ENCODE measurements at places on chromosomes 1 and 21. TPM values are rescaled to one million over a fixed set of nuclear protein-coding genes. Genes with fewer than 3 reads are reported as not detected.

DNA sequence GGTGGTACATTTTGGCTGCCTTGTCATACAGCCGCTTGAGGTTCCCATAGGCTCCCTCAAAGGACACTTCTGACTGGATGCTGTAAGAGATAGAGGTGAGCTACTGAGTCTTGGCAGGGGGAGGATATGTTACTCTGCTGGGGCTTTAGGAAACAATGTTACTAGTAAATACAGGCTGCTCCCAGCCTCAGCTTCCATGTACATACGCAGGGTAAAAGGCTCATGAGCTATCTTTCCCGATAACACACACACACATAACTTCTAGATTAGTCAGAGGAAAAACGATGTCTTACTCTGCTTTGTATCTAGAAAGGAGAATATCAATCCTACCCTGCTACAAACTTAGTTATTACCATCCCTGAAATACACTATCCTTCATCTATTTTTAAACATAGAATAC is 14.3 kb downstream of the SMG5 start:
- DNase-seq: no peak

DNA sequence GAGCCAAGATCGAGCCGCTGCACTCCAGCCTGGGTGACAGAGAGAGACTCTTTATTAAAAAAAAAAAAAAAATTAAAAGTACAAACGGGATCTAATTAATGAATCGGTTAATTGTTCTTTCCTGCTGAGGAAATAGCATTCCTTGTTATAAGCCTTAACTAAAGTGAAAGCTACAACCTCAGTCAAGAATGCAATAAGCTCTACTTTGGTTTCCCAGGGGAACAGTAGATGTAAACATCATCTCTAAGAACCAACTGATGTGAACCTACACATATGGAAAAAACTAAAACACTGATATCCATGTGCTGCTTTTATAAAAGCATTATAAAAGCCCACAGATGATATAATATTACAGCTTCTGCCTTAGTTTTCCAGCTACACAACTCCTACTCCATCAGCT is 41.9 kb downstream of the LPGAT1 start:
- no peak for DNase-seq

GRCh38 chr1:94793296-94793656 is 26.9 kb upstream of the SLC44A3 start:
- no peak for DNase-seq

GRCh38 chr1:221728037-221728505 is 13.8 kb downstream of the DUSP10 start:
- DNase-seq: no peak

- peak; percentile 21 for DNase-seq
These were observed 5.3 kb downstream of the UHMK1 start for GRCh38 chr1:162502928-162503327.

DNA sequence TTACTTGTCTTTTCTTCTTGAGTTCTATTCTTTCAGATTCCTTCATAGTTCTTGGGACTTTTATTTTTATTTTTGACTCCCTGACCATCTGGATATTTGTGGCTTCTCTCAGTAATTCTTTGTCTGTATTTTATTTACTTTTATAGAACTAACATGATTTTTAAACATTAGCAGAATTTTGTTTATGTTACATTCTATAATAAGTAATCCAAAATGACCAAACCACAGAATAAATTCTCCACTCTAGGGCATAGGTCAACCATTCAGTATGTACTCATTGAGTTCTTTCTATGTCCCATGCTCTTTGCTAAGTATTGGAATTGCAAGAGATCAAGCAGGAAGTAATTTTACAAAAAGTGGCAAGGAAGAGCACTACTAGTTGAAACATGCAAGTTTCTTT is 969.0 kb downstream of the TTLL7 start:
- peak; percentile 74 for DNase-seq

- no peak for DNase-seq
These were observed 22.8 kb downstream of the A3GALT2 start for GRCh38 chr1:33297911-33298622.

DNA sequence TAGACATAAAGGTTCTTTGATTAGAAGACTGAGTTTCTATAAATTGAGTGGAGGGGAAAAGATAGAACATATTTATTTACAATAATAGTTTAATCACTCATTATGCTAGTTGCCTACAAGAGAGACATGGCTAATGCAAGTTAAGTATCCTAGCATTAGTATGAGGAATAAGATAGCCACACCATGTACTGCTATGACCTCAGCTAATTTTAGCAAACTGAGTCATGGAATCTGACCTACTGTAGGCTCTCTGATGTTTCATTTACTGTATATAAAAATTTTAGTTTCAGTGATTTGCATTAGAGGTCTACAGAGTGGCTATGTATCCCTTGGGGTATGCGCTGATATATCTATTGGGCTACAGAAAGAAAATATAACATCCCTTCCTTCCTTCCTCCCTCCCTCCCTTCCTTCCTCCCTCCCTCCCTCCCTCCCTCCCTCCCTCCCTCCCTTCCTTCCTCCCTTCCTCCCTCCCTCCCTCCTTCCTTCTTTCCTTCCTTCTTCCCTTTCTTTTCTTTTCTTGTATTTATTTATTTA is 5.8 kb downstream of the AGL start:
- peak; percentile 21 for DNase-seq

- DNase-seq: no peak
These were observed 796.2 kb downstream of the PLA2G4A start for GRCh38 chr1:187624812-187625545.

TOR1AIP2 gene
- total RNA-seq: 70.5 TPM

WASF2 gene
- 26.2 TPM for total RNA-seq

- DNase-seq: peak; percentile 87
These were observed 25.0 kb downstream of the CRYAA start for GRCh38 chr21:43193651-43194302.

MAP3K7CL gene
- 10.7 TPM for total RNA-seq

DNA sequence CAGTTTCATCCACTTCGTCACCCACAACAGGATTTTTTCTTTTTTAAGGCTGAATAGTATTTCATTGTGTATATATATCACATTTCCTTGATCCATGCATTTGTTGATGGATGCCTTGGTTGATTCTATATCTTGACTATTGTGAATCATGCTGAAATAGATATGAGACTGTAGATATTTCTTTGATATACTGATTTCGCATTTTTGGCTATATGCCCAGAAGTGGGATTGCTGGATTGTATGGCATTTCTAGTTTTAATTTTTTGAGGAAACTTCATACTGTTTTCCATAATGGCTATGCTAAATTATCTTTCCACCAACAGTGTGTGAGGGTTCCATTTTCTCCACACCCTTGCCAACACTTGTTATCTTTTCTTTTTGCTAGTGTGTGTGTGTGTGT is 5.0 kb downstream of the GUCA2B start:
- no peak for DNase-seq

- DNase-seq: peak; percentile 88
These were observed 74.3 kb upstream of the CAPZB start for GRCh38 chr1:19559641-19560040.

GRCh38 chr1:80639777-80640533 is 1160.8 kb upstream of the ADGRL2 start:
- no peak for DNase-seq

GRCh38 chr1:100971021-100971420 is 54.6 kb downstream of the DPH5 start:
- no peak for DNase-seq

VPS13D gene
- 22.7 TPM for total RNA-seq

DNA sequence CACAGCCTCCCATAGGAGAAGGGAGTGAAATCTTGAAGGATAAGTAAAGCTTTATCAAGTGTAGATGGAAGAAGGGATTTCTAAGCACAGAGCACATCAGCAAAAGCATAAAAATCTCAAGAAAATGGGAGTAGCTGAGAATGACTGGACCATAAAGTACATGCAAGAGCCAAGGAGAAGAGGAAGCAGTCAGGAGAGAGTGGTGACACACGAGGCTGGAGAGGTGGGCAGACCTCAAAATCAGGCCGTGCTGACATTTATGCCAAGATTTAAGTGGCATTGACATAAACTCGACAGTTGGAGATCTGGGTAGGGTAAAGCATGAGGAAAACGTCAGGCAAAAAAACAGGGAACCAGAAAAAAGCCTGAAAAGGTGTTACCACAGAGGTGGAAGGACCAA is 62.3 kb downstream of the GFI1 start:
- no peak for DNase-seq

GRCh38 chr21:14677013-14677412 is 130.9 kb upstream of the SAMSN1 start:
- no peak for DNase-seq

Data from M059J (cell line).